ENCODE measurements at places on chromosomes 4 and X.

- DNase-seq = peak; percentile 47
- peak overlapping the region; percentile 47 for H3K27ac ChIP-seq
- no peaks in the 10 kb centered on the region for H3K36me3 ChIP-seq
- H3K27me3 ChIP-seq = no peaks in the 10 kb centered on the region
- H3K4me1 ChIP-seq = no peaks in the 10 kb centered on the region
Measured at GRCh38 chrX:109840585-109840984, 107.5 kb upstream of the ACSL4 start.

GRCh38 chr4:73945674-73946449 lies 36.0 kb downstream of the PF4 start:
- no peak overlapping the region for H3K27ac ChIP-seq
- H3K4me1 ChIP-seq = no peaks in the 10 kb centered on the region
- H3K27me3 ChIP-seq = no peaks in the 10 kb centered on the region

GRCh38 chr4:182435401-182435800 lies 192.2 kb downstream of the TENM3 start:
- H3K27ac ChIP-seq = no peak overlapping the region
- no peaks in the 10 kb centered on the region for H3K27me3 ChIP-seq
- no peaks in the 10 kb centered on the region for H3K4me1 ChIP-seq
- no peak overlapping the region for H3K4me3 ChIP-seq
- no peaks in the 10 kb centered on the region for H3K36me3 ChIP-seq

DNA sequence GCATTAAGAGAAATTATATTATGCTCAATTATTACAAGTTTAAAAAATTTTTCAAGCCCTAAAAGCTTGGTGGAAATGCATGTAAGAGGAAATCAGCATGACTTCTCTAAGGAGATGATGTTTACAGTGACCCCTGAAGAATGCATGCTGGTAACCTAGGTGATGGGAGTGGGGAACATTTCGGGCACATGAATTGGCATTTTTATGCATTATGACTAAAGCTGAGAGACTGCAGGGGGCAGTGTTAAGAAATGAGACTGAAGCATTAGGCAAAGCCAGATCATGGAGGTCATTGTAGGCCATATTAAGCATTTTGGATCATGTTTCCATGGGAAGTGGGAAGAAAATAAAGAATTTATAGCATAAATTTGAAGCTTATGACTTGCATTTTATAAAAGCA lies 421.3 kb downstream of the FAT4 start:
- H3K4me3 ChIP-seq = no peak overlapping the region
- H3K36me3 ChIP-seq = no peaks in the 10 kb centered on the region
- no peaks in the 10 kb centered on the region for H3K27me3 ChIP-seq
- no peak for DNase-seq
- H3K27ac ChIP-seq = no peak overlapping the region
- H3K4me1 ChIP-seq = no peaks in the 10 kb centered on the region

GRCh38 chr4:186823989-186824388 lies 100.3 kb upstream of the FAT1 start:
- no peak for DNase-seq
- no peak overlapping the region for H3K4me3 ChIP-seq
- no peaks in the 10 kb centered on the region for H3K4me1 ChIP-seq
- H3K27me3 ChIP-seq = no peaks in the 10 kb centered on the region
- H3K27ac ChIP-seq = no peak overlapping the region
- no peaks in the 10 kb centered on the region for H3K36me3 ChIP-seq

GRCh38 chrX:69216911-69217310 lies 51.7 kb upstream of the PJA1 start:
- no peaks in the 10 kb centered on the region for H3K27me3 ChIP-seq
- no peak overlapping the region for H3K27ac ChIP-seq
- H3K4me3 ChIP-seq = no peak overlapping the region
- DNase-seq = no peak

DNA sequence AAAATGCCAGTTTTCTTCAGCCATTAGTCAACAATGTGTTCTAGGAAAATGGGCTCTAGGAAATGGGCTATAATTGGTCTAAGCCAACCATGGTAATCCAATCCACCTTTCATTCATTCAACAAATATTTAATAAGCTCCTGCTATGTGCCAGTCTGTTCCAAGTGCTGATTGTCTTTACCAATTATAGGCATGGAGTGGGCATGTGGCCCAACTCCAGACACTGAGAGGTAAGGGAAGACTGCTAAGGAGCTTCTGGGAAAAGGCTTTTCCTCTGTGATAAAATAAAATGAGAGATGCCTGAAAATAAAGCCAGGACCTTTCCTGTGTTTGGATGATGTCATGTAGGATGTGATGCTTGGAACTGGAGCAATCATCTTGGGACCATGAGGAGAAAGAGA lies 43.3 kb downstream of the HOPX start:
- no peaks in the 10 kb centered on the region for H3K36me3 ChIP-seq
- no peaks in the 10 kb centered on the region for H3K27me3 ChIP-seq
- no peak overlapping the region for H3K4me3 ChIP-seq

GRCh38 chr4:148447681-148448080 lies 5.5 kb upstream of the NR3C2 start:
- H3K4me1 ChIP-seq = no peaks in the 10 kb centered on the region
- peak; percentile 16 for DNase-seq
- no peaks in the 10 kb centered on the region for H3K27me3 ChIP-seq
- H3K4me3 ChIP-seq = no peak overlapping the region
- H3K36me3 ChIP-seq = no peaks in the 10 kb centered on the region
- peak overlapping the region; percentile 30 for H3K27ac ChIP-seq

DNA sequence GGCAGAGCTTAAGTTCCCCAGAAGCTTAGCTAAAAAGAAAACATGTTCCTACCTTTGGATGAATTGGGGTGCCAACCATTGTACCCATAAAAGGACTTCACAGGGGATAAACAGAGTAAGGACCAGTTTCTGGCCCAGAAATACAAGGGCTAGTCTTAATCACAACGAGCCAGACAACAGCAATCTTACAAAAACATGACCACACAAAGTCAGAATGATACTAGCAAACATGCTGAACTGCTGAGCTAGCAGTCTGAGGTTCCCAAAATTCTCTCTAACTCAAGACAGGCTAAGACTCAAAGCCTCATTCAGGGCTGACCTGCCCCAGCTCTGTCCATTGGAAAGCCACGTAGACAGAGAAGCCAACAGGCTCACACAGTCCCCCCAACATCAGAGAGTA lies 40.3 kb downstream of the ATP11C start:
- no peak overlapping the region for H3K4me3 ChIP-seq
- H3K27ac ChIP-seq = no peak overlapping the region
- H3K36me3 ChIP-seq = no peaks in the 10 kb centered on the region
- no peaks in the 10 kb centered on the region for H3K4me1 ChIP-seq

GRCh38 chrX:51456246-51456645 lies 40.1 kb downstream of the NUDT11 start:
- H3K27ac ChIP-seq = no peak overlapping the region
- H3K27me3 ChIP-seq = no peaks in the 10 kb centered on the region
- H3K36me3 ChIP-seq = no peaks in the 10 kb centered on the region
- no peak for DNase-seq
- no peaks in the 10 kb centered on the region for H3K4me1 ChIP-seq
- H3K4me3 ChIP-seq = no peak overlapping the region

DNA sequence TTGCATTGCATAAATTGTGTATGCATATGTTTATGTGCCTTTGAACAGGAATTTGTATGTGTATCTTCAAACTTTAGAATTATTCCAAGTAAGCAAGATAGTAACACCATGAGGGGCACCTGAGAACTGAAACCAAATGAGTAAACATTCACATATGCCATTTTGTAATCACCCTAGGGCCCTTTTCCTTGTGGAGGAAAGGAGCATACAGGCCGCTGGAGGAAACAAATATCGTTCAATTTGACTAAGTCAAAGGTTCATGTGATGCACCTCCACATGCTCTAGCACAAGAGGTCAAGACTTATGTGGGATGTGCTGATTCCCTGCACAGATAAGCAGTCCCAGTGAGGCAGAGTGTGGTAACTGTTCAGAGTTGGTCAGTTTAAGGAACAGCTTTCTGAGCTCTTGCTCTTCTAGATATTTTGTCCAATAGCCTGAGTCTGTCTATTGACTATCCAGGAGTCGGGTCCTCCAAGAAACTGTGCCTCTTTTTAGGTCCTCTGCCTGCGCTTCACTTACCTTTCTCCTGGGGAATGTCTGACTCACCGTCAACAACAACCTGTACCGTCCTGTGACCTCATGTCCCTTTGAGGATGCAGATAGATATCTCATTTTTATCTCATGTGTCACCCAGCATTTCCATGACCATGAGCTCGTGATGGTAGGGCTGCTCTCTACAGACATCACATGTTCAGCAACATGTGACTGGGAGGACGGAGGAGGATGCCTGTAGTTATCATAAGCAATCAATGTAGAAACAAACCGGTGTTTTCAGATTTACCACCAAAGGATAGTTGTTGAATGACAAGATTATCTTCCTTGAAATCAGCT lies 196.9 kb downstream of the NWD2 start:
- no peak overlapping the region for H3K27ac ChIP-seq
- H3K4me3 ChIP-seq = no peak overlapping the region
- no peaks in the 10 kb centered on the region for H3K4me1 ChIP-seq
- DNase-seq = no peak
- H3K36me3 ChIP-seq = no peaks in the 10 kb centered on the region
